ENCODE measurements at places on chromosomes 5 and 9.

DNA sequence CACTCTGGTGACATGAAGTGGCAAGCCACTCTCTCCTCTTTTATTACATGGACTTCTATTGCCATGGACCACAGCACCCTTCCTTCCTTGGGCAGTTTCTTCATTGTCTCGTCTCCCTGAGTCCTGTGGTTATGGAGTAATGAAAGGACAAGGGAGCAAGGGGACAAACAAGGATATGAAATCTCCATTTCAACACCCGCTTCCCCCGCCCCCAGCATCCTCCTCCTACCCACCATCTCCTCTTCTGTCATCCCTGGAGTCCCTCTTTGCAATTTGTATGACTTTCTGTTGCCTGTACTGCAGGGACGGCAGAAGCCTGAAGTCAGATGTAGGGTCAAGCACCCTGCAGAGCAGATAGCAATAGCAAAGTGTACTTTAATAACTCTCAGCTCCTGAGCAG is 300.7 kb upstream of the CLINT1 start:
- DNase-seq = no peak

- DNase-seq = no peak
Observed at GRCh38 chr5:120140501-120140900, 323.6 kb upstream of the PRR16 start.

DNA sequence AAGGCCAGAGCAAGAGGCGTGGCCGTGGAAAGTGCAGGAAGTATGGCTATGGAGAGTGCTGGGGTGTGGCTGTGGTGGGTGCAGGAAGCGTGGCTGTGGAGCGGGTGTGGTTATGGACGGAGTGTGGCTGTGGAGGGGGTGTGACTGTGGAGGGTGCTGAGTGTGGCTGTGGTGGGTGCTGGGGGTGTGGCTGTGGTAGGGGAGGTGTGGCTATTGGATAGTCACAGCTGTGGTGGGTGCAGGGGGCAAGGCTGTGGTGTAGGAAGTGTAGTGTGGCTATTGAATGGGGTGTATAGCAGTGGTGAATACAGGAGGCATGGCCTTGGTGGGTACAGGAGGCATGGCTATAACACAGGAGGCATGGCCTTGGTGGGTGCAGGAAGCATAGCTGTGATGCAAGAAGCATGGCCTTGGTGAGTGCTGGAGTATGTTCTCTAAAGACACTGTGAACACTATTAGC is 40.8 kb upstream of the SPATA31C2 start:
- DNase-seq = no peak

GRCh38 chr9:34585946-34586669 is 3.4 kb downstream of the CNTFR start:
- no peak for DNase-seq

DNA sequence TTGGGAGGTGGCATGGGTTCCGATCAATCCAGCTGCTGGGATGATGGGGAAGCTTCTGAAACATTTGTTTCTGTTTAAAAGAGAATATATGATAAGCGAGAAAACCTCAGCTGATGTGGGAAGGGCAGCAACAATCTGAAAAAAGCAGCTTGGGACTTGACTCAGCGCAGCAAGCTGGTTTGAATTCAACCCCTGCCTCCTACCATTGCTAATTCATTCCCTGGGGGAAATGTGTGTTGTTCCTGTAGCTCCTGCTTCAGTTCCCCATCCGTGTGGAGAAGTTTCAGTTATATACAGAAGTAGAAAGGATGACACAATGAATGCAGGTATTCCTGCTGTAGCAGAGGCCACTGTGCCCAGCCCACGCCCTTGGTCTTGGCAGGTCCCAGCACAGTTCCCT is 145.1 kb downstream of the NXNL2 start:
- no peak for DNase-seq

GRCh38 chr5:1247811-1248210 is 22.6 kb downstream of the SLC6A18 start:
- no peak for DNase-seq

GRCh38 chr5:77781076-77781475 is 4.9 kb upstream of the TBCA start:
- no peak for DNase-seq

DNA sequence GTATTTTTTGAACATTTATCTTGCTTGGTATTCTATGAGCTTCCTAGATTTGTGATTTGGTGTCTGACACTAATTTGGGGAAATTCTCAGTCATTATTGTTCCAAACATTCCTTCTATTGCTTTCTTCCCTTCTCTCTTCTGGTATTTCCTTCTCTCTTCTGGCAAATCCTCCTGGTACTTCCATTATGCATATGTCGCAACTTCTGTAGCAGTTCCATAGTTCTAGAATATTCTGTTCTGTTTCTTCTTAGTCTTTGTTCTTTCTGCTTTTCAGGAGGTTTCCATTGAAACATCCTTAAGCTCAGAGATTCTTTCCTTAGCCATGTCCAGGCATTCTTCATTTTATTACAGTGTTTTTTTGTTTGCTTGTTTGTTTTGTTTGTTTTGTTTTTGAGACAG is 155.2 kb upstream of the PIK3R1 start:
- DNase-seq = no peak

- no peak for DNase-seq
Observed at GRCh38 chr5:150513375-150514309, 5.7 kb downstream of the NDST1 start.

DNA sequence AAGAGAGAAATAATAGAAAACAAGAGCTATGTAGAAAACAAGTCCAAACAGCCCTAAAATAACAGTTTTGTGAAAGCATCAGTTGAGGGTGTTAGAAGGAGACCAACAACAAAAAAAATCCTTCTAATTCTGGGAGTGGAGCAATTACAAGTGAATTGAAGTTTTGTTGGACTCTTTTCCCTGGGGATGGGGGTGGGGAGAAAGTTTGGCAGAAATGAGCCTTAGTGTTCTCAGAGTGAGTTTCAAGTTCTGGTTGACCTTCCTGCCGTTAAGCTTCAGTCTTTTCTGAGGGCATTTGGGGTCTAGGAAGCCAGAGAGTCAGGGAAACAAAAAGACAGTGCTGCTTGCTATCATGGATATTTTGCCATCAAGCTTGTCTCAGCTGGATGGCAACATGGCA is 106.3 kb upstream of the TRIM32 start:
- DNase-seq = no peak

DNA sequence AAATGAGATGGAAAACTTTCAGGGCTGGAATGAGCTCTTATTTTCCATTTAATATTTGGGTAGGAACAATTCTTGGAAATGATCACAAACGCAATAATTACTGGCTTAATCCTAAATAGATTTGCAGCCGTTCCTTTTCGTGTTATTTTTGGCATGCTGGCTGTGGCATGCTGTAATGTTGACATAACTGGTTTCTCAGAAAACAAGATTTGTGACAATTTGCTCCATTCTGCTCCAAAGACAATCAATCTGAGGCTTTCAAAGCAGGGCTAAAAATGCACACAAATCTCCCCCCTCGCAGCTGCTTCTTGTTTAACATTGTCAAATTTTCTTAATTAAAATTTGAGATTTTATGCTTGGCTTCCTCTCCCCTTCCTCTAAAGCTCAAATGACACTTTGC is 151.2 kb downstream of the TTC39B start:
- DNase-seq = no peak

DNA sequence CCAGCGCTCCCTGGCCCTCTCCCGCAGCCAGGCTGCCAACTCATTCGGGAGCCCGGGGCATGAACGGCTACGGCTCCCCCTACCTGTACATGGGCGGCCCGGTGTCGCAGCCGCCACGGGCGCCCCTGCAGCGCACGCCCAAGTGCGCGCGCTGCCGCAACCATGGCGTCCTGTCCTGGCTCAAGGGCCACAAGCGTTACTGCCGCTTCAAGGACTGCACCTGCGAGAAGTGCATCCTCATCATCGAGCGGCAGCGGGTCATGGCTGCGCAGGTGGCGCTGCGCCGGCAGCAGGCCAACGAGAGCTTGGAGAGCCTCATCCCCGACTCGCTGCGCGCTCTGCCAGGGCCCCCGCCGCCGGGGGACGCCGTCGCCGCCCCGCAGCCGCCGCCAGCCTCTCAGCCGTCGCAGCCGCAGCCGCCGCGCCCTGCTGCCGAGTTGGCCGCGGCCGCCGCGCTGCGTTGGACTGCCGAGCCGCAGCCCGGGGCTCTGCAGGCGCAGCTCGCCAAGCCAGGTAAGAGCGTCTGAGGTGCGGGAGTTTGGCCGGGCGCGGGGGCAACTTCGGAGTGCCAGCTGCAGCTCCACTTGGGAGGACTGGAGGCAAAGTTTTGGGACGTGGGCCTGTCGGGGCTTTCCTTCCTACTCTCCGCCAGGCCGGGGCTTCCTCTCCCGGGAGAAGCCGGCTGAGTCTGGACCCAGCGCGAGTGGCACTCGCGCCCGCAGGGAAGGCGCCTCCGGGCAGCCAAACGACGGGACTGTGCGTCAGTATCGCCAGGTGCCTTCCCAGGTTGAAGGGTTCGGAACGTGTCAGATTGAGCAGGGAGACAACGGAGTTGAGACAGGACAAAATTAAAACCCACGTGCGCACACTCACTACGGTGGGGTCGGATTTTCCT is 735 bp downstream of the DMRT3 start:
- DNase-seq = no peak

DNA sequence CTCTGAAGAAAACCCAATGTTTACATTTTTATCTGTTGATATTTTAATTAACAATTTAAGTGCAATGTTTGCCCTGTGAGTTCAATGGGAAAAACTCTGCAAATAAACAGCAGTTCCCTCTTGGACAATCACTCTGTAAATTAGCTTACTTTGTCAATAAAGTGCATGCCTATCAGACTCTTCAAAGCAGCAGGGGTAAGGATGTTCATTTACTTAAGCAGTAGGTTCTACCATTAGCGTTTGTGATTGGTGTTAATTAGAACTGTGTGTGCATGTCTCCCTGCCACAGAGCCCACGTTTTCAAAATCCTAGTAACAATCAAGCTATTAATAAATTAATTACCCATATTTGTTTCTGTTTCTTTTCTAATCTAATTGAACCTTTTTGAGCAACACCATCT is 1921.6 kb upstream of the WWC1 start:
- no peak for DNase-seq

- no peak for DNase-seq
Observed at GRCh38 chr9:33143241-33143661, 23.9 kb downstream of the B4GALT1 start.

GRCh38 chr5:79745255-79745654 is 55.6 kb downstream of the CMYA5 start:
- no peak for DNase-seq

DNA sequence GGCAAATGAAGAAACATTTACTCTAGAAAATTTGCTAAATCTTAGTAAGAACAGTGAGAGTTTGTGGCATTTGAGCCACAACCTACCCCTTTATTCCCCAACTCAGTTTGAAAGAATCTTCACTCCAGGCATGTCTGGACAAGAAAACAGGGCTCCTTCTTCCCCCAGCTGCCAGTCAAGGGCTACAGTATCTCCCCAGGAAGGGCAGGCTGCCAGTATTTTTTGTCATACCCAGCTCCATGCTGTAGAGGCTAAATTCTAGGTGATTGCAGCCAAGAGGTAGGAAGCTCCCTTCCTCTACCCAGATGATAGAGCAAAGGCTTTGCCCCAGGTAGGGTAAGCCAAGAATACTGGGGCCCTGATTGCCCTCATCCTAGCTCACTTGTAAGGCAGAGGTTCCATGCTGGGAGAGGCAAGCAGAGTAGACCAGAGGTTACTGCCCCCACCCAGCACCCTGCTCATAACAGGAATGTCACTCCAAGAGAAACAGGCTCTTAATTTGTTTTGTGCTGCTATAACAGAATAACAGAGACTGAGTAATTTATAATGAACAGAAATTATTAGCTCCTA is 20.0 kb upstream of the GRPEL2 start:
- no peak for DNase-seq

DNA sequence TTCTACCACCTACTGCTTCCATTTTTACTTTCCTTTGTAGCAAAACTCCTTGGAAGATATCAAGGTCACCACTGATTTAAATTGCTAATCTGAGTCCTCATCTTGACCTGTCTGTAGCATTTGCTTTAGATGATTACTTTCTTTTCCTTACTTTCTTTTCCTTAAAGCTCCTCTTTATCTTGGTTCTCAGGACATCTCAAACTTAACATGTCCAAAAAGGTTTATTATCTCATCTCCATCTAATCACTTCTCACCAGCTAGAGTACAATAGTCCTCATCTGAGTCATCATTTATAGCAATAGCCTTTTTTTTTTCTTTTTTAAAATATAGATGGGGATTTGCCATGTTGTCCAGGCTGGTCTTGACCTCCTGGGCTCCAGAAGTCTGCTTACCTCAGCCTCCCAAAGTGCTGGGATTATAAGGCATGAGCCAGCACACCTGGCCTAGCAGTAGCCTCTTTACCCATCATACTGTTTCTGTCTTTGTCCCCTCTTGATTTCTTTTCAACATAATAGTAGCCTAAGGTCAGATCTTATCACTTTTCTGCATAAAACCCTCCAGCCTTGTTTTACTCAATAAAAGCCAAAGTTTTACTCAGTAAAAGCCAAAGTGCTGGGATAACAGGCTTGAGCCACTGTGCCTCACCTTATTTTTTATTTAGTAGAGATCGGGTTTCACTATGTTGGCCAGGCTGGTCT is 32.9 kb upstream of the GPR21 start:
- DNase-seq = no peak

DNA sequence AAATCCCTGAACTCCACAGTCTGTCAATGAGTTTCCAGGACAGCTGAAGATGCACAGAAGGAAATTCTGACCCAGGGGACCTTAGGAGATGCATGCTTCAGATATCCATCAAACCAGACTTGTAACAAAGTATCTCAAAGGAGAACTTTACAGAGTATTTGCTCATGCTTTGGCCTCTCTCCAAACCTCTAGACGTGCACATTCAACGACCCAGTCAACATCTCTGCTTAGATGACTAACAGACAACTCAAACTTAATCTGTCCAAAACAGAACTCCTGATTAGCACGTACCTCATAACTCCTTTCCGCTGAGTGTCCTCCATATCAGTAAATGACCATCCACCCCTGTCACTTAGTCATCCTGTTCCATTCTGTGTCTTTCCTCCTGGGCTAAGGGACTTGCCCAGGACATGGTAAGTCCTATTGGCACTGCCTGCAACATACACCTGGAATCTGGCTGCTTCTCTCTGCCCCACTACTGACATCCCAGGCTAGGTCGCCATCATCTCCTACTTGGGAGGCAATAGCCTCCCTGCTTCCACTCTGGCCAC is 107.4 kb downstream of the LMNB1 start:
- no peak for DNase-seq

- DNase-seq = no peak
Observed at GRCh38 chr9:95971815-95972214, 96.3 kb downstream of the ERCC6L2 start.

- no peak for DNase-seq
Observed at GRCh38 chr5:72452515-72453245, 54.5 kb downstream of the ZNF366 start.

GRCh38 chr5:36876965-36877666 is 547 bp downstream of the NIPBL start:
- peak; percentile 37 for DNase-seq

- no peak for DNase-seq
Observed at GRCh38 chr9:133463864-133464615, 4.3 kb downstream of the CACFD1 start.

- DNase-seq = no peak
Observed at GRCh38 chr5:103428411-103428871, 134.1 kb downstream of the NUDT12 start.

GRCh38 chr5:169354263-169354662 is 53.3 kb upstream of the SLIT3 start:
- no peak for DNase-seq

GRCh38 chr5:103561685-103562452 is 720 bp downstream of the NUDT12 start:
- DNase-seq = no peak

- DNase-seq = no peak
Observed at GRCh38 chr5:8720506-8720905, 825.4 kb downstream of the SEMA5A start.
